ENCODE measurements at places on chromosomes 4 and X.

- no peak for DNase-seq
These were observed 449.1 kb upstream of the NDST4 start for GRCh38 chr4:115562506-115562905.

DNA sequence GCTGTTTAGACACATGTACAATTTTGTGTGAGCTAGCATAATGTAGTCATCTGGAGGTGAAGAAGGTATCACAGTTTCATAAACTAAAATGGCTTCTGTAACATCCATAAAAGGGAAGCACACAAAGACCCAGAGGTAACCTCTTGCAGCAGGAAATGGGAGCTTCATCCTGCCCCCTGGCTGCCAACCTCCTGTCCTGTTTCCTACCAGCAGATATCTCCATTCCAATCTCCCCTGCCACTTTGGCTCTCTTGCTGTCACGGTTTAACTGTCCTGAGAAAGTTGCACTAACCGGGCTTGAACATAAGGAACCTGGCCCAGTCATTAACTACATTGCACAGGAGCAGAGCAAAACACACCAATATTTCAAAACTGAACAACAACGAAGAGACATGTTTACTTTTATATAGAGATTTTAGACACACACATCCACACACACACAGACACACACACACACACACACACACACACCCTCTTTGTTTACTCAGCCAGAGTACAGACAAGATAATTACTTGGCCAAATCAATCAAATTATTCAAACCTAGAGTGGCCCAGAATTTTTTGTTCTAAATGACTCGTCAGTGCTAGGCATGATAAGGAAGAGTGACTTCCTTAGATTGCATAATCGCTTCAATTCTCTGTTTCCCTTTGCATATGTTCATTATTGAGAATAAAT lies 24.2 kb downstream of the MID2 start:
- no peak for DNase-seq

DNA sequence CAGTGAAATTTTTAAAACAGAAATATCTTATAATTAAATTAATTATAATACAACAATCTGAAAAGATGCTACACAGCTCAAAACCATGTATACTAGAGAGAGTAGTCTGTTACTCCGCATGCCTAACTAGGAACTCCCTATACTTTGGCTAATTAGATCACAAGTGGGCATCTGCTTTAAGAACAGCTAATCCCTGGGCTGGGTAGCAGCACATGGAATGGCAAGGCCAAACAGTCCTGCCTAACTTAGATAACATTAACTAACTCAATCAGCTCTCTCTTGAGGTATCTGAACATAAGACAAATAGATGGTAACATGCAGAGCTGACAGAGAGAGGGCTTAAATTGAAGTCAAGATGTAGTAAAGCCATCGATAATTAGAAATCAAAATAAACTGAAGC lies 9.9 kb downstream of the CHIC2 start:
- DNase-seq, result no peak

GRCh38 chrX:72634331-72634730 lies 61.7 kb upstream of the HDAC8 start:
- DNase-seq, result no peak

DNA sequence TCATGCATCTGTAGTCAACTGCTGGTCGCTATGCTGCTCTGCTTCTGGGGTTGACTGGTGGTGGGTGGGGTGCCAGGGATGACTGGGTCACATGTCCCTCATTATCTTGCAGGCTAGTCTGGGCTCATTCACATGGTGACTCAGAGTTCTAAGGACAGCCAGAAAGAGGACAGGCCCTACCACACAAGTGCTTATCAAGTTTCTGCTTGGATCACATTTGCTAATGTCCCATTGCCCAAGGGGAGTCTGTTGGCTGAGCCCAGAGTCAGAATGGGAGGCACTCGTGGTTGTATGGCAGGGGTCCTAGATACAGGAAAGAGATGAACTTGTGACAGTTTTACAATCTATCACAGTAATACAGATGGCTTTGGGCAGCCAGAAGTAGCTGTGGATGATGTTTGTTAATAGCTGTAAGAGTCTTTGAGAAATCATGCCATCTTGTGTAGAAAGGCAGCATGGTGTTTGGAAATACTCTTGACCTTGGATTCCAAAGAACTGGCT lies 221.3 kb downstream of the GPAT3 start:
- DNase-seq, result no peak

- DNase-seq, result no peak
These were observed 33.1 kb downstream of the SLC10A7 start for GRCh38 chr4:146488495-146489174.

GRCh38 chr4:184166736-184167135 lies 50.9 kb downstream of the ENPP6 start:
- no peak for DNase-seq

DNA sequence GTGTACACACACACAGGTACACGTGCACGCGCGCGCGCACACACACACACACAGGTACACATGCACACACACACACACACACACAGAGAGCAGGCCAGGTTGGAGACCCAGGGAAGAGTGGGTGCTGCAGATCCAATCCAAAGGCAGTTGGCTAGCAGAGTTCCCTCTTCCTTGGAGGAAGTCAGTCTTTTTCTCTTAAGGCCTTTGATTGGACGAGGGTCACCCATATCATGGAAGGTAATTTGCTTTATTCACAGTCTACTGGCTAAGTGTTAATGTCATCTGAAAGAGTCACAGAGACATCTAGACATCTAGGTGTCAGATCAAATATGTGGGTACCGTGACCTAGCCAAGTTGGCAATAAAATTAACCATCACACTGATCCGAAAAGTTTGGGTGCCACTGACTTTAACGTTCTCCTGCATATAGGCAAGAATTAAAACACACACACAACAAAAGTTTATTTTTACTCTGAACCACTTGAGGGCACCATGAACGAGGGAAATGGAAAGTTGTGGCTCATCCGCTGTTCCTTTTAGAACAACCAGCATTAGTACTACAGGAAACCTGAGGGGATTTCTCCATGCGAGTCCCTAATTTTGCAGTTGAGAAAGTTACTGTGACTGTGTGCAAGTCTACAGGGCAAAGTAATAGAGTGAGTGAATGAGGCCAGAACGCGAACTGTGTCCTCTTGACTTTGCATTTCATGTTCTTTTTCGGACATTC lies 66.0 kb upstream of the STOX2 start:
- no peak for DNase-seq

GRCh38 chr4:30953799-30954198 lies 233.6 kb downstream of the PCDH7 start:
- no peak for DNase-seq

DNA sequence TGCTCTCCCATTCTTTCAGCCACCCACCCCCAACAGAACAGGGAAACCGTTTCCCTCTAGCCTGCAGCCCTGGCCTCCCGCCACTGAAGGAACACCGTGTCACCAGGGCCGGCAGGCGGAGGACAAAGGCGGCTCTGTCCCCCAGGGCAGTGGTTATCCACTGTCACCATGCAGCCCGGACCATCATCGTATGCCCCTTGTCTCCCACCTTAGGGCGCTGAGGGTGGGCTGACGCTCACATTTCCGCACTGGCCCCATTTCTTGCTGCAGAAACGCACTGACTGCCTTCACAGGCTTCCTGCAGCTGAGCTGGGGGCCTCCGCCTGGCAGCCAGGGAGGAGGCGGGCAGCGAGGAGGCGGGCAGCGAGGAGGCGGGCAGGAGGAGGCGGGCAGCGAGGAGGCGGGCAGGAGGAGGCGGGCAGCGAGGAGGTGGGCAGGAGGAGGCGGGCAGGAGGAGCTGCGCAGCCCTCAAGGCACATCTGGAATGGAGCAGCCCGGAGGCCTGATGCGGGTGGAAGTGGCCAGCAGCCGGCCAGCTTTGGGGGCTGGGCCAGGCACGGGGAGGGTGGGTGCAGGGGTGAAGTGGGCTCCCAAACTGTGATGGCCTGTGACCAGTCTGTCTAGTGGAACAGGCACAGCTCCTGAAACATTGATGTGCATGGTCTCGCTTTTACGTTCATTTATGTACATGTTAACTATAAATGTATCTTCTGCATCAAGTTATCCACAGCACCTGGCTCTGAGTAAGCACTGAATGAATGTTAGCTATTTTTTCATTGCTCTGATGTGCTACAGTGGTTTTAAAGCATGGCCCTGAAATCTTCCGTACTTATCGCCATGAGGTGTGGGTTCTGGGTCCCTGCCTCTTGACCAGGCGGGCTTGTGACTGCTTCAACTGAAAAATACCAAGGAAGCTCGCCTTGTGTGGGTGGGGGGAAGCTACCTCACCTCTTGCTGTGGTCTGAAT lies 20.6 kb upstream of the KIAA0232 start:
- no peak for DNase-seq

DNA sequence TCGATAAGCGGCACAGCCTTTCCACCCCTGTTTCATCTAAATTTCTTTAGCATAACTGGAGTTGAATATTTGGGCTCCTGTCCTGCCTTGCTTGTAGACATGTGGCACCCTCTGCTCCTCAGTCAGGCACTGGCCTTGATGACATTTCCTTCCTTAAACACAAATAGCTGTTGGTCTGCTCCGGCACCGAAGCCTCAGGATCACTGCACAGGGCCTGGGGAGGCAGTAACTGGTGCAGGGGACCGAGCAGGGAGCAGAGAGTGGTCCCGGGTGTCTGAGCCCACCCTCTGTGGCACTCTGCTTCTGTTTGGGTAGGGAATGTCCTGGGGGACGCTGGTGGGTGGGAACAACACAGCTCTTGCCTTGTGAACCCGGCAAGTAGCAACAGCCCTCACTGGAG lies 13.6 kb downstream of the RGS12 start:
- DNase-seq, result no peak

GRCh38 chrX:52352551-52352950 lies 16.3 kb upstream of the XAGE2 start:
- DNase-seq, result no peak

GRCh38 chr4:48081196-48081595 lies 52.9 kb downstream of the TXK start:
- DNase-seq, result no peak

- DNase-seq, result no peak
These were observed 117.2 kb downstream of the KDM6A start for GRCh38 chrX:44989995-44990770.

DNA sequence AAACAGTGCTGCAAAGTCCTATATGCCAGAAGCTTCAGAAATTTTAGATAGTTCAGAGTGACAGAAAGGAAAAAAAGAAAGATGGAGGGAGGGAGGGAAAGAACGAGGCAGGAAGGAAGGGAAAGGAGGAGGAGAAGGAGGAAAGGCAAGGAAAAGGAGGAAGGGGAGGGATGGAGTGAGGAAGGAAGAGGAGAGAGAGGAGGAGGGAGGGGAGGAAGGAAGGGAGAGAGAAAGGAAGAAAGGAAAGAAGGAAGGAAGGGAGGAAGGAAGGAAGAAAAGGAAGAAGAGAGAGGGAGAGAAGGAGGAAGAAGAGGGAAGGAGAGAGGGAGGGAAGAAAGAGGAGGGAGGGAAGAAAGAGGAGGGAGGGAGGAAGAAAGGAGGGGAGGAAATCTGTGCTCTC lies 42.4 kb upstream of the FHL1 start:
- DNase-seq, result no peak

DNA sequence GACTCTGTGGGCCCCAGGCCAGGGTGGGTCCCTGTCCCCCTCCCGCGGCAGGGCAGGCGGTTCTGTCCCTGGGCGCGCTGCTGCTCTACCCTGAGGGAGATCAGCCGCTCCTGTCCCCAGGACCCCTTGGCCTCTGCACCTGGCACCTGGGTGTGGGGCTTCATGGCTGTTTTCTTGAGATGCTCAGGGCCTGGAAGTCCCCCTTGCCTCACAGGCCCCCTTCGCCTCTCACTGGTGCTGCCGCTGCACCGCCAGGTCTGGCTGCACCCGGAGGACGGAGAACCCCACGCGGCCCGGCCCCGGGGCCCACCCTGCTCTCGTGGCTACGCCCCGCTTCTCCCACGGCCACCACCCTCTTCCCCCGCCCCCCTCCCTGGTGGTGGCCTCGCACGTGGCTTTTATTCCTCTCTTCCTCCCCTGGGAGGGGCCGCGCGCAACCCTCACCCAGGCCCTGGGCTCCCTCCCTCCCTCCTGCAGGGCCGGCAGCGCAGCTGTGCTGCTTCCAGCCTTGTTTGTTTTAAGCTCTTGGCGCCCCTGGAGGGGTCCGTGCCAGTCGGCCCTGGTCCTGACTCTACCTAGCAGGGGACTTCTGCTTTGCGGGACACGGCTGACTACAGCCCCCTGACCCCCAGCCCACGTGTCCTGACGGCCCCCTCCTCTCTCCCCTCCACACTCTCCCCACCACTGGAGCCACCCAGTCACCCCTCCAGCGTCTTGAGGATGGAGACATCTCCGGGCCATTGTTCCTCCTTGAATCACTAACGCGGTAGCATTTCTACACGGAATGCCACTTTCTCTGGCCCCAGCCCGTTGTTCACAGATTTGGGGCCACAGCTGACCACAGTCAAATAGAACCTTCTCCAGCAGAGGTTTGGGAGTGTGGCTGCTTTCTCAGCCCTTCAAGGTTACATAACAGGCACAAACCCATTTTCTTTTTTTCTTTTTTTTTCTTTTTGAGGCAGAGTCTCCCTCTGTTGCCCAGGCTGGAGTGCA lies 20.6 kb upstream of the CLDN24 start:
- no peak for DNase-seq

DNA sequence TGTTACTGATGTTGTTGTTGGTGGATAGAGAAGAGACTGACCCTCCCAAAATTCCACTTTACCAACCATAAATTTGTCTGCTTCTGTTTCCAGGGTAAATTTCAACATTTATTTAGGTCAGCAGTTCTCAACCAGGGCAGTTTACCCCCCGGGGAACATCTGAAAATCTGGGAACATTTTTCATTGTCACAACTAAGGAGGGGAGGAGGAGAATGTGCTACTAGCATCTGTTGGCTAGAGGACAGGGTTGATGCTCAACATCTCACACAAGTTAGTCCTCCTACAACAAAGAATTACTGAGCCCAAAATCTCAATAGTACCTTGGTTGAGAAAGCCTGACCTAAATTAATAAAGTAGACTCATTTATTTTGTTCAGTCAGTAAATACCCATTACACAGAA lies 25.7 kb downstream of the KCTD8 start:
- no peak for DNase-seq

DNA sequence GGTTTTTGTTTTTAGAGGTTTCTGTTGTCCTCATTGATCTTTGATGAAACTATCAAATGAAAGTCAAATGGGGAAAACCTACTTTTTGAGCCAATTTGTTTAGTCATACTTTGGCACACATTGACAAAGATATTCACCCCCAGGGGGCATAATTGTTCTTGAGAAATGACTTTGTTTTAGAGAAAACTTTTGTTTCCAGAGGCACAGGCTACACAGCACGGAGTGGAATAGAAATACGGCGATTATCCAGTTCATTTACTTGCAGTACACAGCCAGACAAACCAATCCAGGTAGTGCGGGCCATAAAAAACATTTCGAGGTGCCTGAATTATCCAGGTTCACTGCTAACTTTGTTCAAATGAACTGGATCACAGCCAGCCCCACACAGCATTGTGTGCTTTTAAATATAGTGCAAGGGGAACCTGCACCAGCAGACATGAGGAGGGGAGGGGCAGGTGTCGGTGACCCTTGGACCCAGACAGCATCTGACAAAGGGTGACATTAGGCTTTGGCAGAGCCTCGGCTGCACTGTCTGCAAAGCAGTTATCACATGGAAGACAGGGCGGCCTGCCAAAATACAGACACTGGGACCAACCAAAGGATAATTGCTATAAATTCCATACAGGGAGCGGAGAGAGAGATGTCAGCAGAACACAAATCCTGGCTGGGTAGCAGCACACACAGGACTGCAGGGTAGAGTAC lies 179.6 kb upstream of the NOCT start:
- DNase-seq, result no peak
